ENCODE measurements at places on chromosomes 4 and X.

DNA sequence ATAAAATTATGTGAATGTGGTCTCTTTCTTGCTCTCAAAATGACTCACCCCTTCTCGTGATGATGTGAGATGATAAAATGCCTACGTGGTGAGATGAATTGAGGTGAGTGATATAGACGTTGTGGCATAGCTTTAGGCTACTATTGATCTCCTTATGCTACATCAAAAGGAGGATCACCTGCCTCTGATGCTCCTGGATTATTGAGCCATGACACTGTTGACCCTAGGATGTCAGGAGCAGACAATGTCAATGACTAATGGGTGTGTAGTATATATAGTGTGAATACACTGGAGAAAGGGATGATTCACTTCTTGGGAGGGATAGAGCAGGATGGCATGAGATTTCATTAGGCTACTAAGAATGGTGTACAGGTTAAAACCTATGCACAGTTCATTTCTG is 210.7 kb upstream of the PRPS2 start:
- no peak for DNase-seq

- DNase-seq, result peak; percentile 73
Observed at GRCh38 chrX:107716816-107717700, 58.5 kb downstream of the TSC22D3 start.

DNA sequence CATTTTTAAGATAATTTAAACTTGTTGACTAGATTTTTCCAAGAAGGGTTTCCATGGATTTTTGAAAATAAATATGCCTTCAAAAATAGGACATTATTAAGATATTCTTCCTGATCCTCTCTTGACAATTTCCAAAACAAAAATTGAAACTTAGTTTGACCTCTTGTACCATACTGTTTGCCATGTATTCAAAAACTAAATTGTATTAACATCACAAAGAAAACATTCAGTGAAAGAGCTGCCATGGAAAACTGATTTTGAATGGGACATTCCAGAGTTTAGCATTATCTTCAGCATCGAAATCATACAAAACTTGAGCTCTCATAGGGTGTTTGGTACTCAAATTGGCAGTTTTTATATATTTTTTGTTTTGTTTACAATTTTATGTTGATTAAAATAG is 68.0 kb upstream of the HPGD start:
- no peak for DNase-seq

GRCh38 chr4:150135134-150135772 is 57.0 kb downstream of the DCLK2 start:
- DNase-seq, result no peak

GRCh38 chrX:46811121-46811520 is 25.7 kb upstream of the RP2 start:
- DNase-seq, result no peak

DNA sequence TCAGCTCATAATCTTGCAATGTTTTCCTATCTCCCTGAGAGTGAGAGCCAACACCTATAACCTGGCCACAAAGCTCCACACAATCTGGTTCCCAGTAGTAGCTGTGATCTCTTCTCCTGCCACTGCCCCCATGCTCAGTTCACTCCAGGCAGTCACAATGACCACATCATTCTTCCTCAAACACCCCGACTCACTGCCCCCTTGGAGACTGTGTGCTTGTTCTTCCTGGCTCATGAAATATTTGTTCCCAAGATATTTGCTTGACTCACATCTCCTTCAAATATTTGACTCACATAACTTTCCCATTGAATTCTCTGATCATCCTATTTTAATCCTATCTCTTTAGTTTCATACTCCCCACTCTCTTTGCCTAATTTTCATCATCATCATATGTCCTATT is 173.7 kb downstream of the AREG start:
- DNase-seq, result no peak

Data from activated T-helper 1 cell treated with anti-CD3 and anti-CD28 coated beads, Interleukin-2, amount 50 U/mL, for 16 hours (primary cell).